ENCODE measurements at places on chromosomes 7 and 10.

- DNase-seq: no peak
These were observed 6.4 kb downstream of the CDCA7L start for GRCh38 chr7:21939136-21939857.

DNA sequence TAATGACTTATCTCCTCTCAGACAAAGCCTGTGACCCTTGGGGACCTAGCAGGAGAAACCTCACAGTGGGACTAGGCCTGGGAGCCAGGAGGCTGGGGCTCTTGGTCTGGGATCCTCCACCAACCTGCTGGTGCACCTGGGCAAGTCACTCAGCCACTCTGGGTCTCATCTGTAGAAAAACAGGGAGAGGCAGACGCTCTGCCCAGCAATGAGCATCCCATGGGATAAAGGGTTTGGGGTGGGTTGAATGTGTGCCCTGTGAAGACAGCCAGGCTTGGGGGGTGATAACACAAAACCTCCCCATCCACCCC lies 81.6 kb downstream of the ZMIZ1 start:
- no peak for DNase-seq

DNA sequence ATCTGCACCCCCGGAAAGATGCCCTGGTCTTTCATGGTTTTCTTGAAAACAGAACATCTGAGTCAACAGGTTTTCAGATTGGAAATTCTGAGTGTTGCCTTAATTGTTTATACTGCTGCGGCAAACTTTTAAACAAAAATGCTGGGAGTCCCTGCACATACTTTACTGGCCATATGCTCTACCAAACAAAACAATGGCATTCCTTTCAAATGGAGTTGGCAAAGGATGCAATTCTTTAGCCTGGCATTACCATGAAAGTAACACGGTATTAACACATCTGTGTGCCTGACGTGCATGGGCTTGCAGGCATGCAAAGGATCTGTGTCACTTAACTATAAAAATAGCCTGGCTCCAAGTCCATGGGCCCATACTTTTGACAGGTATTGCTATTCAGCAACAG lies 4.2 kb downstream of the INHBA start:
- no peak for DNase-seq

GRCh38 chr7:46746695-46747687 lies 825.9 kb upstream of the IGFBP3 start:
- no peak for DNase-seq

DNA sequence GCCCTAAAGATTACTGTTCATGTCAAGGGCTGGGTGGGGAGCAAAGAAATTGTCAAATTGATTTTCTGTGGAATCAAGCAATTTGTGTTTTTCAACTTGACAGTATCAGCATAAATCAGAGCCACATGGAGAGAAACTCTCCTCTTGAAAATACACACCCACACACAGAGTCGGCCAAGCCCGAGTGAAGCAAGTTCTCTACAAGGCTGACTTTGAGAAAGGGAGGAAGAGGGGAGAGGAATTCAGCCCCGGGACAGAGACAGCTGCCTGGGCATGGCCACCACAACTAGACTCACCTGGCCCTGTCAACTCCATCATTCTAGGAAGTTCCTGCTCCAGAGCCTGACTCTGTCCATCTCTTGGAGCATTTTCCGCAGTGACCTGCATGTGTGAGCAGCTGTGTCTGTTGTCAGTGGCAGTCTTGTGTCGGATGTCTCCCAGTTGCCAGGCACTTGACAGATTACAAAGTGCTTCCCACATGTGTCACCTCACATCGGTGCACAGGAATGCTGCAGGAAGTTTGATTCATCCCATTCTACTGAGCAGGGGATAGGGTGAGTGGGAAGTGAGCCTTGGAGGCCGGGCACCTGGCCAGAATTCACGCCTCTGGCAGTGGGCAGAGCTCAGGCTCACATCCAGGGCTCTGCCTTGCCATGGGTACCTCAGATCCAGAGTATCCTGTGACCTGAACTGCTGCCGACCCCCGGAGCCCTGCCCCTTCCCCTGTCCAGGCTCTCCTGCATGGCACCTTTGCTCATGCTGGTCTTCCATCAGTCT lies 37.9 kb downstream of the ADAM12 start:
- DNase-seq: no peak

- no peak for DNase-seq
These were observed 114.6 kb downstream of the ABLIM1 start for GRCh38 chr10:114543456-114543855.

- DNase-seq: no peak
These were observed 201.2 kb downstream of the SNX10 start for GRCh38 chr7:26492816-26493215.

DNA sequence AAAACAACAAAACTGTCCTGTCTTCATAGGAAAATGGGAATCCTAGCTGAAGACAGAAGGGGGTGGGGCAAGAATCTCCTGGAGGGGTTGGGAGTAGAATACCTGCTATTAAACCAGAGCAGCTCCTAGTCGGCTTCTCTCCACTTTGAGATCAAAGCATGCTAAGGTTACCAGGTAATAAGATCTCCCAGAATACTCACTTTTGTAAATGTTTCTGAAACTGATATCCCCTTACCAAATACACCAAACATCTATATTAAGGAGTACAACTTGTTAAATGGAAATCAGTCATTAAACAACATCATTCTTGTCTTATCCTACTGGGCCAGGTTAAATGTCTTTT lies 29.5 kb upstream of the DAGLB start:
- DNase-seq: no peak

DNA sequence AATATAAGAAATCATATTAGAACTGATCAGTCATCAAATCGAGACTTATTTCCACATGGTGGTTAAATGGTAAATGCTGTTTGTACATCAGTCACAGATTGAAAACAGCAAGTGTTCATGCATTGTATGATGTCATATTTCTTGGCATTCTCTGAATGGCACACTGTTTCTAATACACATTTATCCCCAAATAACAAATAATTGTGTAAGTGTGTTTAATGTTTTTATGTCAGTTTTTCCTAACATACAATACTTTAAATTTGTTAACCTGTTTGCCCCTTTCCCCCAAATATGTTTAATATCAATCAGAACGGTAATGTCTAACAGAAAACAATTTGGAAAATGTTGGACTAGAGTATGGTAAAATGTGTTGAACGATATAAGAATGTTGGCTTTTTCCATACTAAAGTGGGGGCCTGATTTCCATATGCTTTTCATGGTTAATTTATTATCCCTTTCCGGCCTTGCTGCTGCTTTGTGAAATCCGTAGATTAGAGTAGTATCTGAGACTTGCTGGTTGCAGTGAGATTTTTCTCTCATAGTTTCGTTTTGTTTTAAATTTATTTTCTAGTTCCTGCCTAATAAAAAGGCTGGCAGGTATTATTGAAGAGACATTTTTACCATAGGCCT lies 23.7 kb downstream of the RAB18 start:
- no peak for DNase-seq

- DNase-seq: no peak
These were observed 103.4 kb upstream of the MDFIC start for GRCh38 chr7:114818501-114818900.

GRCh38 chr10:21961847-21962246 lies 41.7 kb downstream of the DNAJC1 start:
- no peak for DNase-seq

- DNase-seq: no peak
These were observed 55.5 kb downstream of the PTPRN2 start for GRCh38 chr7:158532093-158532627.

GRCh38 chr10:95783741-95784140 lies 27.8 kb downstream of the ENTPD1 start:
- no peak for DNase-seq

- no peak for DNase-seq
These were observed 19.3 kb downstream of the OR6B1 start for GRCh38 chr7:144019457-144019856.

GRCh38 chr10:43966571-43966965 lies 317.9 kb upstream of the ZNF32 start:
- no peak for DNase-seq

DNA sequence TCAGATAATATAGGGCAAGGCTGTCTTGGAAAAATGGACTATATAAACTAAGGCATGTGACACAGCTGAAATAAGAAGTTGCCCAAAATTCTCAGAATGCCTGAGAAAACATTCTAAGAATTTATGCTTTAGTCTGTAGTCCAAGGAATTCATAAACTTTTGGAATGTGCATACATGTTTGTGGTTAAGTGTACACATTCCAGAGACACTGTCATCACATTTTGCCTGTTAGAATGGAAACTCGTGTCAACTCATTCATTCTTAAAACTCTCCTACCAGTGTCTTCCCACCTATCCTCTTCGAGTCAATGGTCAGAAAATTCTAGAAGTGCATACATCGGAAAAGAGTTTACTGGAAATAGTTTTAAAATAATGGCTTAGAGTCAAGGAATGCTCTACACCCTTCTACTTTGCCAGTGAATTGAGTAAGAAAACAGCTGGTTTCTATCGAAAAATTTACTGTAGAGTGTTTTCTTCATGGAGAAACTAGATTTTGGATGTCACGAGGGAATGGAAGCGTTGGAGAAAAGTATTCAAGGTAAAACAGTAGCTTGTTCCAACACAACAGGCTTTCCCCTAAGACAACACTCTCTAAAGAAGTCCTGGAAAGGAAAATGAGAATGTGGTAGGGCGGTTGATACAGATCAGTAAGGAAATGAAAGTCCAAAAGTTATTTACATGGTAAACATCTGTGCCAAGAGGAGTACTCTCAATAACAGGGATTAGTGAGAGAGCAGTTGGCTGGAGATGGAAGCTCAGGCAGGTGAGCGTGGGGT lies 1177.6 kb upstream of the C7orf33 start:
- DNase-seq: no peak

- no peak for DNase-seq
These were observed 867.5 kb downstream of the NRG3 start for GRCh38 chr10:82742478-82742877.

DNA sequence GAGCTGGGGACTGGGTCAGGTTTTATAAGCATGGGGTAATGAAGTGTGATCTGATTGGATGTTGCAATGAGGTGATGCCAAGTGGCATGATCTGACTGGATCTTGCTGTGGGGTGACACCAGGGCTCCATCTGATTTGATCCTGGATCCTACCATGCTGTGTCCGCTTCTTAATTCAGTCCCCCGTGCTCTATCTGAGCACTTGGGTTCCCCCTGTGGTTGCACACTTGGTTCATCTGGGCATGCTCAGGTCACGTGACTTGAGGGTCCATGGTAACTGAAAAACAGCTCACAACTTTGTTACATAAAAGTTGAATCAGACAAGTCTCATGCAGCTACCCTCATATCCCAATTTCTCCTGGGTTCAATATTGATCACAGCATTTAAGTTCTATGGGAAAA lies 448.6 kb upstream of the NRP1 start:
- no peak for DNase-seq

DNA sequence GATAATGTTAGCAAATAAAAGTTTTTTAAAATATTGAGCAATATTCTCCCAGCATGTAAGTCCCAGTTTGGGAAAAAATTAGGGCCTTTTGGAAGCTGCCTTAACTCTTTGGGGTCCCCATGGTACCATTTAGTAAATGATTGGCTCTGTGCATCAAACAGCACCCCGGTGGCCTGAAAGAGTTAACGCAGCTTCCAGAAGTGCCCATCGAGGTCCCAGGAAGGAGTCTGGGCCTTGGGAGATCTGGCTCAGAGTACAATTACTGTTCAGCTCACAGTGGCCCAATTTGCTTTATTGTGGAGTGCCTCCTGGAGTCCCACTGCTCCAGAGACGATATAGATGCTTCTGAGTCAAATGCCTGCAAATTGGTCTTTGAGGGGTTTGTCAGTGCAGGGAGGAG lies 31.7 kb downstream of the WDFY4 start:
- DNase-seq: no peak

- DNase-seq: no peak
These were observed 62.8 kb upstream of the GPR158 start for GRCh38 chr10:25112016-25112415.

DNA sequence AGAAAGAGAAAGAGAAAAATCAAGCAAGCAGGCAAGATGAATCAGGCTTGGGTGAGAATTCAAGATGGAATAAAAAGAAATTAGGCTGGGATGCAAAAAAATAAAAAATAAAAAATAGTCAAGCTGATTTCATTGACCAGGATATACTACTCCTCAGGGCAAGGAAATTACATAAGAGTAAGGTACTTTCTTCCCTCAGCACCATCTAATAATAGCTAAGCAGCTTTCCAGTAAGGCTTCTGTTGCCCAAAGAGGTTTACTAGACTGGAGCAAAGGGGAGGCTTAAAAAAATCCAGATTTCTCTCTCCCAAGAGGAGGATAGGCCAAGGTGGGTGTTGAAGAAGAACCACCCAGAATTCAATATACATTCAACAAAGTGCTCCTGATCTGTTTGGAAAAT lies 93.6 kb downstream of the NEURL1 start:
- DNase-seq: no peak

- DNase-seq: no peak
These were observed 84.2 kb downstream of the STRA8 start for GRCh38 chr7:135317676-135318325.

DNA sequence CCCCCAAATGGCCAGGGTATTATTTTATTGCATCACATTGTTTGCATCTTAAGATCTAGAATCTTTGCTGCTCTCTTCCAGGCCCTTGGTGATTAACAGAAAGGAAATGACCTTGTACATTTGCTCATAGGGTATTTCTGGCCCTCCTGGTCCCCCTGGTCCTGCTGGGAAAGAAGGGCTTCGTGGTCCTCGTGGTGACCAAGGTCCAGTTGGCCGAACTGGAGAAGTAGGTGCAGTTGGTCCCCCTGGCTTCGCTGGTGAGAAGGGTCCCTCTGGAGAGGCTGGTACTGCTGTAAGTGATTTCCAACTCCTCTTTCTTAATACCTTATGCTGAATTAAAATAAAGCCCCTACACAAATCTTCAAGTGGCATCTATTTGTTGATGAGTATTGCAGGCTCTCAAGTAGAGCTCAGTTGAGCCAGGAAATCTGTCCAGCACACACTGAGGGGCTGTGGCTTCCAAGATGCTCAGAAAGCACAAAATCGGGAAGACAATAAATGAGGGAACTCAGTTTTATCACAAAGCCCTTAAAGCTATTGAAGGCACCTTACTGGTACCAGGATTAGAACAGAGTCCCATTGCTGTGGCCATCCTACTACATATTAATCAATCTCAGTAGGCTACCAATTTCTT lies 28.2 kb downstream of the COL1A2 start:
- no peak for DNase-seq
